Activated T-helper 1 cell treated with anti-CD3 and anti-CD28 coated beads, Interleukin-2, amount 50 U/mL, for 16 hours (primary cell): ENCODE measurements at places on chromosomes 5 and 9.

GRCh38 chr9:91425271-91425670 lies 1.6 kb upstream of the NFIL3 start:
- no peak for DNase-seq

DNA sequence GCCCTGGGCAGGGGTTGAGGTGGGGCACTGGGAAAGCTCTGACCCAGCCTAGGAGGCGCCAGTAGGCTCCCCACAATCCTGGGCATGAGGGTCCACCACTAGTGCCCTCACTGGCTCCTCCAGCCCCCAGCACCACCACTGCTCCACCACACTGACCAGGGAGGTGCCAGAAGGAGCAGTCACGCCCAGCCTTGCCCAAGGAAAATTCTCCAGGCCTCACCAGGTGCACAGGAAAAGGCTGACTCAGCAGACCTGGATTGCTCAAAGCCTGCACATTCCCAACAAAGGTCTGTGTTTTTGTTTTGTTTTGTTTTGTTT lies 62.9 kb downstream of the ZNF354C start:
- DNase-seq: no peak

DNA sequence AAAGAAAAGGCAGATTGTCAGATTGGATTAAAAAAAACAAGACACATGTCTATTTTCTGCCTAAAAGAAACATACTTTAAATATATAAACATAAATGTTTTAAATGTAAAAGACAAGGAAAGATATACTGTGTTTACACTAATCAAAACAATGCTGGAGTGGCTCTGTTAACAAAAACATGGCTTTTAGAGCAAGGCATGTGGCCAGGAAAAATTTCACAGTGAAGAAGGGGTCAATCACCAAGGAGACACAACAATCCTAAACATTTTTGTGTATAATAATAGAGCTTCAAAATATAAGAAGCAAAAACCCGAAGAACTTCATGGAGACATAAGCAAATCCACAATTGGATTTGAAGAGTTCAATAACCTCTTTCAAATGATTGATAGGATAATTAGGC lies 18.5 kb upstream of the GADD45G start:
- DNase-seq: no peak

GRCh38 chr5:39465097-39465496 lies 40.3 kb upstream of the DAB2 start:
- DNase-seq: no peak

GRCh38 chr9:122946461-122947005 lies 5.7 kb downstream of the RABGAP1 start:
- DNase-seq: no peak

- DNase-seq: no peak
Observed at GRCh38 chr5:127373858-127374491, 83.4 kb downstream of the MEGF10 start.

- DNase-seq: no peak
Observed at GRCh38 chr9:76374783-76375559, 19.3 kb downstream of the RFK start.

DNA sequence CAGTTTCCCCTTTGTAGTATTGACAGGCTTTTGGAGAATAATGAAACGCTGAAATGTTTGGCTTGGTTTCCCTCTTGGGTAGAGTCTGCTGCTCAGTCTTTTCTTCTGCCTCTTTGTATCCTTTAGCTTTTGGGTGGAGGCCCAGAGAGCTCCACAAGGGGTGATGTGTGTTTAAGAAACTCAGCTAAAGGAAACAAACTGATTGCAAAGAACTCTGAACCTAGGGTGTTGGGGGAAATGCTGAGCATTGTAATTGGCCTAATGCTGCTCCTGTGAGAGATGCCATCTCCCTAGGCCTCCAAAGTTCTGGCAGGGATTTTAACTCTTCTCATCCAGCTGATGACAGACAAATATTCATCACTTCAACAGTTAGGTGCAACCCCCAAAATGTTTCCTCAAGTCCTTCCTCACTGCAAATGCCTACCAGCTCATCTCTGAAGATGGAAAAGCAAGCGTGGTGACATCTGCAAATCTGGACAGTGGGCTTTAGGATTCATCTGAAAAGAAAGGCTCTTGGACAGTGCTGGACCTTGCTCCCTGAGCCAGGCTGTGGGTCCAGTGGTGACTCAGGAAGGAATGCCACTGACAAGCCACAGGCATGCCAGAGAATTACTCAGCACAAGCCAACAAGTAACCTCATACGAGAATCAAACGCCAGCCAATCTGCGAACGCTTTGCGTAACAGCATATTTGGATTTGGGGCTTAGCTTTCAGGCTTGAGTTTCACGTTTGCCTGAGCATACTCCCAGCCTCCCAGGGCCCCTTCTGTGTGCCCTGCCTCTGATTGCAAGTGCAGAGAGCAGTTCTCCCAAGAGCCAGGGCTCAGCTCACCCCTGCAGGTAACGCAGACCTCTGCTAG lies 30.5 kb upstream of the ZSWIM6 start:
- DNase-seq: no peak

DNA sequence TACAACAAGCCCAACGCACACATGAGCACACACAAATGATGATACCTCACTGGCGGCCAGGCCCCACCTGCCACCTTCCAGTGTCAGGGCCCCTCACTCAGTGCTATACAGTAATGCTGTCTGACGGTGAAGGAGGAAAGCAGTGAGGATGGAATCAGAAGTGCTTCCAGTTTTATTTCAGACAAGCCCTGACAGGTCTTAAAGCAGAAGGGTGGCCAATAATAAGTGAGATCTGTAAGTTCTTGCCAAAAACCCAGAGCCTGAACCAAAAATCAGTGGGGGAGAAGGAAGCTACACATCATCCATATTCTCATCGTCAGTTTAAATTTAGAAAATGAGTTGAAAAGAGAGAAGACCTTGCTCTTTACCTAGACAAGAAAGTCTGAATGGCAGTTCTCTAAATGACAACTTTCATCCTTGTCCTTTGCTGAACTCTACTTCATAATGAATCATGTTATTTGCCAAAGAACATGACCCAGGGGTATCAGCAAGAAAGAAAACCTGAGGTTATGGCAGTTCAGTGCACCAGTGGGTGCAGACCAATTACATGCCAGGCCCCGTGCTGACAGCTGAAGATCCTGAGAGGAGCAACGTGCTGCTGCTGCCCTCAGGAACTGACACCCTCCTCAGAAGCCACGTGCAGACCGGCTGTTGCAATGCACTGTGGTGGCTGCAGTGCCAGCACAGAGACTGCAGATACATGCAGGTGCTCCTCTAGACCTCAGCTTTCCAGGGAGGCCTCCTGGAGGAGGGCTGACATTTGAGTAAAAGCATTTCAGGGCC lies 118.7 kb downstream of the DROSHA start:
- DNase-seq: no peak

GRCh38 chr5:105877592-105877991 lies 1793.1 kb downstream of the EFNA5 start:
- DNase-seq: no peak

DNA sequence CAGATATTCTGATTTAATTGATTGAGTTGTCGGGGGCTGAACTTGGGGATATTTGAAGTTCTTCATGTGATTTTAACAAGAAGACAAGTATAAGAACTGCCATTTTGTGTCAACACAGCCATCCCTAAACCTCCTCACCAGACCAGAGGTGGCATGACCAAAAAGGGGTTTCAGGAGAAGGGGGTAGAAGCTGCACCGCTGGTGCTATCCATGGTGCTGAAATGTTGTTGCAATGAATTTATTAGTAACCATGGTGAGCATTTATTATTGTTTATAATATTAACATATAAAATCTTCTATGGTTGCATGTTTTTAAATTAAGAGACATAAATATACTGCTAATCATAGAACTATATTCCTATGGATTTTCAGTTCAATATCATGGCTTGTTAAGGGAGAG lies 72.3 kb downstream of the GNA14 start:
- no peak for DNase-seq

- no peak for DNase-seq
Observed at GRCh38 chr9:16312962-16313546, 557.4 kb downstream of the BNC2 start.

GRCh38 chr5:53126521-53126920 lies 17.0 kb upstream of the MOCS2 start:
- no peak for DNase-seq

DNA sequence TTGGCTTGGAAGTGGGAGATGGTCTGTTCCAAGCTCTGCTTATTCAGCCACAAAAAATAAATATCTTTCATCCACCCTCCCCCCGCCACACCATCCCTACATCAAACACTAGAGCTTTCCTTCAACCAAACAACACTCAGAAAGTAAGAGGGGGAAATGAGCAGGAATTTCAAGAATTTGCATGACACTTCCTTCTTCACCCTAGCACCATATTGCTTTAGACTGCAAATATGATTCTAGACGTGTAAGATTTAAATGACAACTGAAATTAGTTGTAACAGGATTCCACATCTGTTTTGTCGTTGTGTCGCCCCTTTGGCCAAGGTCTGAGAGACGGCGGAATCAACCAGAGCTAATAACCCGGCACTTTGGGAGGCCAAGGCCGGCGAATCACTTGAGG lies 88.5 kb downstream of the NDFIP1 start:
- DNase-seq: no peak

GRCh38 chr5:13516195-13516594 lies 428.3 kb downstream of the DNAH5 start:
- no peak for DNase-seq

GRCh38 chr5:53211799-53212198 lies 102.2 kb upstream of the MOCS2 start:
- DNase-seq: no peak

DNA sequence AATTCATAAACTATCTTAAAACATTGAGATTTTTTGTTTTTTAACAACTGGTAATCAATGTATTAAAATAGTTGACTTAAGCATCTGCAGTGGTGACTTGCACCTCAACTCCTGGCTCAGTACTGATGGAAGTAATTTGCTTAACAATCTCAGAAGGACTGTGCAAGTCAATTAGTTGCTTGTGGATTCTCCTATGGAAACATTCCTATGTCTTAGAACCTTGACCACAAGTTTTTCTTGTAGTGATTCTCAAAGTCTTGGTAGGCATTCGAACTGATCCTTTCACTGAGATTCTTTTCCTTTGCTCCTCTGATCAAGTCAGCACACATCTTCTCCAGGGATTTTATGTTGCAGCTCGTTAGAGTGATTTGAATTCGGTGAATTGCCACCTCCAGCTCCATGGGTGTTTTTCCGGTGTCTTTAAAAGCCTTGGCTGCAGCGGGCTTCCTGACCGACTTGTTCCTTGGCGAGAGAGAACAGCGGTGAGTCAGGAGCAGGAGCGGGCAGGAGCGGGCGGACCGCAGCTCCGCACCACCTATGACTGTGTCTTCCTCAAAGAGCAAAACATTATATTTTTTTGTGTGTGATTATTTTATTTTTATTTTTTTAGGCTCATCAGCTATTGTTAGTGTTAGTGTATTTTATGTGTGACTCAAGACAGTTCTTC lies 21.1 kb downstream of the HMGXB3 start:
- no peak for DNase-seq

DNA sequence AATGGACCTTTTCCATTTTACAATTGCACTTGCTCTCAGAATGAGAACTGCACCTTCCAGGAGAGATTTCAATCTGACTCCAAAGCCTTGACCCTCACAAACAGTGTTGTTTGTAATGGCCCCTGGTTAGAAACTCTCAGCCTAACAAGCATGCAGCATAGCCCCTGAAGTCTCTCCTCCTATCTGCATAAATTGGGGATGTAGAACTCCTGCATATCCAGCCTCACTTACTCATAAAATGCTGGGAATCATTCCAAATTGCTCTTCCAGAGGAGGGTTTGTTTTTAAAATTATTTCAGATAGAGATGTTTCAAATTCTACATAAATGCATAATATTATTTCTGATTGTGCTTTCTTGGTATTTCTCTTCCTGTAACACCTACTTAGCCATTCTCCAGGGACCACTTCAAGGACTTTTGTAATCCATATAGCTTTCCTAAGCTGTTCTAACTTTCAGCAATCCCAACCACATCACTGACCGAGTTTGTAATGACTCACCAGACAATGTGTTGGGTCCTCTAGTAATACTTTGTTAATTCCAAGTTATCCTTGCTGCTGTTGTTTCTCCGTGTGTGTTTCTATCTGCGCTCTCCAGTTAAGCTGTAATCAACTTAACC lies 143.8 kb upstream of the CCDC152 start:
- no peak for DNase-seq

DNA sequence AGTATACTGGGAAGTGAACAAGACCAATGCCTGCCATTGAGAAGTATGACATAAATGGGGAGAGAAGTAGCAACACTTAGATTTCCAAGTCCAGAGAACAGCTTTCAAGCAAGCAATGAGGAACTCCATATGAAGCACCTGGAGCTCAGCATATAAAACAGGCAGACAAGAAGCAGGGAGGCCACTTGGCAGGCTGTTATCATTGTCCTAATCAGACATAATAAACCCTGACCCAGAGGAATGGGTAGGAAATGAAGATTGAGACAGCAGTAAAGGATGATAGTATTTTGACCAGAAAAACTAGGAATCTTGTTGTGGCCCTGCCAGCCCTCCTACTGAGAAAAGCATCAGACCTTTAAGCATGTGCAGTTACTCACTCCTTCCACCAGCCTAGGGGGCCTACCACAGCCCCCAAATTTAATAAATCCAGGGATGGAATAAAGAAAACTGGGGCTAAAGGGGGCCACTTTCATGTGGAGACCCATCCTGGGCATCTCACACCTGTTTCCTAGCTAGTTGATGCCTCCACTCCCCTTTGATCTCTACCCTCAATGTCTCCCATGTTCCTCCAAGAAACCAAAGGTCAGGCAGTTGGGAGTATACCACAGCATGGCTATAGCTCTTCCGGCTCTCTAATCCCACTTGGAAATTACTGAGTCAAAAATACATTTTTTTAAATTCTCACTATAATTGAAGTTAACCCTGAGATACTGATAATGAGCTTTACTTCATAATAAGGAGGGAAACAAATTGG lies 135.1 kb downstream of the SIL1 start:
- DNase-seq: no peak

- no peak for DNase-seq
Observed at GRCh38 chr5:107275333-107275732, 395.4 kb downstream of the EFNA5 start.

DNA sequence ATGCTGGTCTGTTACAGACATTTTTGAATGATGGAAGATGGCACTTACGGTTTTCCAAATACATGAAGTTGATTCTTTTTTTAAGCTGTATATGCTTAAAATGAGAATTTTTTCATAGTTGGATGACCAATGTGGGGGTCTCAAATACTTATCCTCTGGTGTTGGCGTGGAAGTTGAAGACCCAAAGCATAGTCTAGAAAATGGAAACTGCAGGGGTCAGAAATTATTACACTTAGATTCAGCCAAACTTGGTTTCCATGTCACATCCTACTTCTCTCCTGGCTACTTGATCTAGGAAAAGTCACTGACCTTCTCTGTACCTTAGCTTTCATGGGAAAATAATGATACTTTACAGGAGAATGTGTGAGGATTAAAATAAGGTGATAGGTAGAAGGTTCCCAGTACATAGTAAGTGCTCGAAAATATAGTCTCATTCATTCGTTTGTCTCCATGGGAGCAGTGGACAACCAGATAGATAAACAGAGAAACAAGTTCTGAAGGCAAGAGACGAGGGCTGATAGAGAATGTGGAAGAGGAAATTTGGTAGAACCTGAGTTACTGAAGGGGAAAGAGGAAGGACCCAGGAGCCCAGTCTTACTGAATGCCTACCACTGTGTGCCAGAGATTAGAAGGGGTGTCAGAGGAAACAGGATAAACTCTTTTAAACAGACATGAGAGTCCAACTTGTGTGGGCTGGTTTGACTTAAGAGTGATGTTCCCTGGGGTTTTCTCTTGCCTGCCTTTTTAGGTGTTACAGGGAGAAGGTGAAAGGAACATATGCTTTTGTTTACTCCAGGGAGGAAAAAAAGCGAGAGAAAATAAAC lies 560.3 kb upstream of the KLF4 start:
- no peak for DNase-seq
